Epithelial cell of proximal tubule (primary cell): ENCODE measurements at places on chromosomes 7 and 10. TPM values are rescaled to one million over a fixed set of nuclear protein-coding genes. Genes with fewer than 3 reads are reported as not detected.

ASB10 gene
- not detected in 2 replicates for total RNA-seq

GRCh38 chr10:79262131-79262530 lies 85.1 kb upstream of the PPIF start:
- no peak for DNase-seq

HOXA9 gene
- 82.4 and 104 TPM in 2 replicates for total RNA-seq

DNA sequence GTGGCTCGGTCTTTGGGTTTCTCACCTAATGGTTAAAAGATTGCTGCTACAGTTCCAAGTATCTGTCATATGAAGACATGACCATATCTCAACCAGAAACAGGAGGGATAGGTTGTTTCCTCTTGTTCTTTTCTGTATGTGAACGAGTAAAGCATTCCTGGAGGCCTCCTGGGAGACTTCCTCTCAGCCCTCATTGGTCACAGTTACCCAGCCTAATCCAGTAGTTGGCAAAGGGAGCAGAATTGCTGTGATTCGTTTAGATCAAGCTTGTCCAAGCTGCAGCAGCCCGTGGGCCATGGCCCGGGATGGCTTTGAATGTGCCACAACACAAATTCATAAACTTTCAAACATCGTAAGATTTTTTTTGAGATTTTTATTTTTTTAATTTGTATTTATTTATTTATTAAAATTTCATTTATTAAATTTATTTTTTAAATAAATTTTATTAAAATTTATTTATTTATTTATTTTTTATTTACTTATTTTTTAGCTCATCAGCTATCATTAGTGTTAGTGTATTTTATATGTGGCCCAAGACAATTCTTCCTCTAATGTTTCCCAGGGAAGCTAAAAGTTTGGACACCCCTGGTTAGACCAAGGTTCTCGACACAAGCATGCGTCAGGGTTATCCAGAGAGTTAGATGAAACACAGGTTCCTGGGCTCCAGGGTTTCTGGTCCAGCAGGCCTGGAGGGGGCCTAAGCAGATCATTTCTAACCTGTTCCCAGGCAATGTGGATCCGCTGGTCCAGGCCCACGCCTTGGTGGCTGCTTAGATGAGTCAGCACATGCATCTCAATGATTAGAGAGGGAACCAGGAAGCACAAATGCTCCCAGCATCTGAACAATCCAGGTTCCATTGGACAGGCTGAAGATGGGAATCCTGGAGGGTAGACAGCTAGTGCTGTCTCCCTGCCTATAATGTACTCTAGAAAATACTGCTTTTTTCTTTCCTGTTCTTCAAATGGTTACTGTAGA lies 25.6 kb downstream of the CDC123 start:
- DNase-seq, result no peak

MMD2 gene
- not detected in 2 replicates for total RNA-seq

NYAP1 gene
- total RNA-seq, result 0.72 and 1.2 TPM in 2 replicates

TSPAN33 gene
- total RNA-seq, result 3.9 and 14.3 TPM in 2 replicates

CH25H gene
- total RNA-seq, result 1.1 TPM in 1 of 2 replicates, not detected in the other

DNA sequence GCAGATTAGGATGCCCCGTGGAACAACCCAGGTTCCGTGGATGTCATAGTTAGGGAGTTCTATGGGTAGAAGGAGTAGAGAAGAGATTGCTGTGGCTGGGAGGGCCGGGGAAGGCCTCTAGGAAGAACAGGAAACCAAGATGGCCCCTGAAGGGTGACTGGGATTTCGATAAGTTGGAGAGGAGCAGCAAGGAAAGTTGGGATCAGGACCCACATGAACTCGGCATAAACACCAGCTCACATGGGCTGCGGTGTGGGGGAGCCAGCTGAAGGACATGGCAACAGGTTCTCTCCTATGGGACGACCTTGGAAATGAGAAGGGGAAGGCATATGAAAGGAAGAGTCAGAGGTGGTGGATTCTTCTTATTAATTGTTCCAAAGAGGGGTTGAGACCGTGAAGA lies 333.7 kb upstream of the SHH start:
- DNase-seq, result no peak

DNA sequence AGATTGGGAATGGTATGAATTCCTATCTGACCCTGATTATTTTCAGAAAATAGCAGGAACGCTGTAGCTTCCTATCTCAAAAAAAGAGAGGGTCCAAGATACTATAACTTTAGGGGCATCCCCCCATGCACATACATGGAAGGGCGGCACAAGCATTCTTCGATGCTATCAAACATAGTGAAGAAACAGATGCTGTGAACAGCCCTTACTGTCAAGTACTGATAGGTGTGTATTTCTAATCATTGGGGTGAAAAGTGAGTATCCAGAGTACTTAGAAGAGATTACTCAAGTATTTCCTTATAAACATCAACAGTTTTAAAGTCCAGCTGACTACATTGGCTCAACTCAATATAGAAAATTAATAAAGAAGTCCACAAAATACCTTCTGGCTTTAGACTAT lies 17.0 kb upstream of the NUP42 start:
- DNase-seq, result no peak

- DNase-seq, result peak; percentile 89
Measured at GRCh38 chr7:101882005-101882421, 64.6 kb downstream of the CUX1 start.

ENO4 gene
- not detected in 2 replicates for total RNA-seq
